ENCODE measurements at places on chromosomes 3 and 15. TPM values are rescaled to one million over a fixed set of nuclear protein-coding genes. Genes with fewer than 3 reads are reported as not detected.

NR1I2 gene
- polyA plus RNA-seq: 0.49 TPM

ZMYND10 gene
- 3.3 TPM for polyA plus RNA-seq

SOX14 gene
- polyA plus RNA-seq: not detected

EFHB gene
- 2.2 TPM for polyA plus RNA-seq

TRIM42 gene
- not detected for polyA plus RNA-seq

GRCh38 chr3:22474706-22475445 lies 723.9 kb upstream of the ZNF385D start:
- DNase-seq: no peak

- no peak for DNase-seq
Observed at GRCh38 chr3:154062513-154062912, 58.7 kb upstream of the ARHGEF26 start.

GRCh38 chr3:71103430-71103921 lies 480.1 kb downstream of the FOXP1 start:
- no peak for DNase-seq

DNA sequence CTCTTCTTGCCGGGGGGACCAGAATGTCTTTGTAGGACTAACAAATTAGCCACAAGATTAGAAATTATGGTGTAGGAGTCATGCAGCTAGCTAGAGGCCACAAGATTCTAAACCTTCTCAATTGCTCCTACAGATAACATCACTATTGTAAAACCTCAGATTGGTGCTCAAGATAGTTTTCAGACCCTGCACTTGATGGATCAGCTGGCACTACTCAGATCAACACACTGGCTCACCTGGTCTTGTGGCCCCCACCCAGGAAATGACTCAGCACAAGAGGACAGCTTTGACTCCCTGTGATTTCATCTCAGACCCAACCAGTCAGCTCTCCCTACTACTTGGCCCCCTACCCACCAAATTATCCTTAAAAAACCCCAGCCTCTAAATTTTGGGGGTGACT lies 124.1 kb upstream of the RASGRP1 start:
- DNase-seq: no peak

DNA sequence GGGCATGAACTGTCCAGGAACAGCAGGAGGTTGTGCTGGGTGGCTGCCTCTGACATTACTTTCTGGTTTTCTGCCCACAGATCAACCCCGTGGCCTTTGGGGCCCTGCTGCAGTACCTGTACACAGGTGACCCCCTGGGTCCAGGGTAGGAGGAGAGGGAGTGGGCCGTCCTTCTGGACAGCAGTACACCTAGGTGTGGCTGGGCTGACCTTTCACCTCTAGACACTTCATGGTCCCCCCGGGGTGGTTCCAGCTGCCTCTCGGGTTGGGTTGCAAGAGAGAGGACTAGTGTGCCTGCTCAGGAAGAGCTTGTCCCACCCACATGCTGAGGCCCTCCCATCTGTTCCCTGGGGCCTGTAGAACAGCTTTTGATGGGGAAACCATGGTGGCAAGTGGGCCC lies 3.7 kb downstream of the ABTB1 start:
- DNase-seq: no peak

- no peak for DNase-seq
Observed at GRCh38 chr3:14371573-14372474, 30.6 kb upstream of the SLC6A6 start.

GRCh38 chr3:8421711-8422110 lies 79.9 kb upstream of the LMCD1 start:
- DNase-seq: no peak

DNA sequence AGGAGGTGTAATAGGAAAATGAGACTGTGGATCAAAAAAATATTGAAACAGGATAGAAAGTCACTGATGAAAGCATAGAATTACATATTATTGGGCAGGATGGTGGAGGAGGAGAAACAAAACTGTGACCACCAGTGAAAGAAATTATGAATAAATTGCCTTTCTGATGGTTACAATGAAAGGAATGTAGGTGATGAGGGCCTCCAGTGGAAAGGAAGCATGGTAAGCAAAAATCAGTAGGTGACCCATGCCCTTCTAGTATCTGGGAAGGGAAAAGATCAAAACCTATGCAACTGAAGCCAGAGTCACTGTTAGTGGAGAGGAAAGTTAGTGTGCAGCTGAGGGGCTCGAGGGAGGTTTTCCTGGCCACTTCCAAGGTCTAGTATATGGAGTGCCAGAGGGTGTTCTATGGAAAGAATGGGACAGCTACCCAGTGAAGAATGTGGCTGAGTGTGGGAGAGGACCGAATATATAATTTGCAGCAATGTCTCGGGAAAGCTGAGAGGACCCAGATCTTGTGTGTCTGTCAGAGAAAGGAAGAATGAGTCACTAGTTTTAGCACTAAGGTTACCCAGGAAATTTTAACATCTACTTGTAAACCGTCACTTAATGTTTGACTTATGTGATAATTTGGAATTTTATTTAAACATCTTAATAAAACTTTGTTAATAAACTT lies 146.2 kb downstream of the NFKBIZ start:
- DNase-seq: no peak

DNA sequence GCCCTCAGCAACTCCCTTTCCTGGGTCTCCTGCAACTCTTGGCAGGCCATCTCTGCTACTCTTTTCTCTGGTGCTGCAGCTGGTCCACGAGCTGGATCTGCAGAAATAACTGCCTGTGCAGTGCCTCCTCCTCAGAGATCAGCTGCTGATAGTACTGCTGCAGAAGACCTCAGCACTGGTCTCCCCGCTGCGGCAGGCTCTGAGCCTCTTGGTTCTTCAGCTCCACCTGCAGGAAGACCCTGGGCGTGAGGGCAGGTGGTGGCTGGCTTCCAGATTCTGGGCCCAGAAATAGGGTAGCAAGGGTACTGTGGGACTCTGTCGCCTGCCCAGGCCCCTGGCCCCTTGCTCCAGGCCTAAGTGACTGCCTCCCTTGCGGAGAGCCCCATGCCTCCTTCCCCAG lies 79.7 kb upstream of the C2CD4B start:
- no peak for DNase-seq

GRCh38 chr3:90062631-90063200 lies 955.3 kb downstream of the EPHA3 start:
- DNase-seq: no peak

DNA sequence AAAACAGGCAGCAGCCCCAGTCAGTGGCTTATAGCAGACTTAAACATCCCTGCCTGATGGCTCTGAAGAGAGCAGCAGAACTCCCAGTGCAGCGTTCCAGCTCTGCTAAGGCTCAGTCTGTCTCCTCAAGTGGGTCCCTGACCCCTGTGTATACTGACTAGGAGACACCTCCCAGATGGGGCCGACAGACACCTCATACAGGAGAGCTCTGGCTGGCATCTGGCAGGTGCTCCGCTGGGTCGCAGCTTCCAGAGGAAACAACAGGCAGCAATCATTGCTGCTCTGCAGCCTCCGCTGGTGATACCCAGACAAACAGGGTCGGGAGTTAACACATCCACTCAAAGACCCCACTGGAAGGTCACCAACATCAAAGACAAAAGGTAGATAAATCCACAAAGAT lies 93.5 kb downstream of the RFX7 start:
- DNase-seq: no peak

Data from right renal cortex interstitium (tissue), 3 donors.